ENCODE measurements at places on chromosomes 5 and 9.
A peak's percentile ranks its signal among the peaks of the same experiment; 100 is the strongest.

DNA sequence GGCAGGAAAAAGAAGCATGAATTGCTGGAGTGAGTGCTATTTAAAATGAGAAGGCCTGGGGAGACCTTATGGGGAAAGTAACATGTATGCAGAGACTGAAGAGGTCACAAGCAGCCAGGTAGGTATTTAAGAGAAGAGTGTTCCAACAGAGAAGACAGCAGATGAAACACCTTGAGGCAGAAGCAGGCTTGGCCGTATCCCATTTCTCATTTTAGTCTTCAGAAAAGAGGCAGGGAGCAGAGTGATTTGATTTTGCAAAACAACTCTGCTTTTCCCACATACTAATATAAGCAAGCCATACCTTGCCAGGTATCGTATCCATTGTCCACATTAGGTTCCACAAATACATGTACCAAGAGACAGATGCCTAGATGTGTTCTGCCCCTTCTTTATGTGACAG, 244.3 kb downstream of the ASTN2 start:
- DNase-seq, result no peak

- no peak for DNase-seq
Measured at GRCh38 chr5:148805326-148806290, 20.8 kb upstream of the ADRB2 start.

- DNase-seq, result no peak
Measured at GRCh38 chr9:98610211-98610610, 98.5 kb downstream of the GABBR2 start.

DNA sequence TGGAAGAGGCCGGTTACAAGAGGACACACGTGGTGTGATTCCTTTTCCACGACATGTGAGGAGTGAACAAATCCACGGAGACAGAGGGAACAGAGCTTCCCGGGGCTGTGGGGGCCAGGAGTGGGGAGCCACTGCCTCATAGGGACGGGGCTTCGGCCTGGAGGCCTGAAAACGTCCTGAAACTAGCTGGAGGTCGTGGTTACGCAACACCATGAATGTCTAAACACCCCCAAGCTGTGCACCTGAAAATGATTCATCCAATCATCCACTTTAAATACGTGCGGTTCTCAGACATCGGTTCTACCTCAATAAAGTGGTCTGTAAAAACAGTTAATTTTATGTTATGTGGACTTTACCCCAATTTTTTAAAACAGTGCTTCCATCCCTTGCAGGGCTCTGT, 65.3 kb upstream of the PPP1R26 start:
- DNase-seq, result no peak

- no peak for DNase-seq
Measured at GRCh38 chr5:95191330-95191729, 93.6 kb downstream of the MCTP1 start.

- no peak for DNase-seq
Measured at GRCh38 chr5:94857111-94857510, 238.6 kb downstream of the SLF1 start.

- DNase-seq, result peak; percentile 50
Measured at GRCh38 chr5:180313677-180314505, 22.0 kb upstream of the MAPK9 start.

DNA sequence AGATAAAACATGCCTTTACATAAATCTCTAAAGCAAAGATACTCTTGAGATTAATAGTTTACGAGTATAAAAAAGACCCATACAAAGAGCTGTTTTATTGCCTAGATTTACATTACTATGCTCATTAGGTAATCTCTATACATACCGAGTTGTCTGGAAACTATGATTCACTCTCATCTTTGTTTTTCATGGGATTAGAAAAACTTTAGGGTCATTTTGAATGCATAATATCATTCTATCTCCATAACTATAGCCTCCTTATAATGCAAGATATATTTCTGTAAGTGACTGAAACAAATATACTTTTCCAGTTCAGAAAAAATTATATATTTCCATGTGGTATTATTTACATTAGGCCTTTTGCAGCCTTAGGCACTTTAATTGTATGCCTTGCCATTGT, 1088.7 kb upstream of the ARRDC3 start:
- no peak for DNase-seq

DNA sequence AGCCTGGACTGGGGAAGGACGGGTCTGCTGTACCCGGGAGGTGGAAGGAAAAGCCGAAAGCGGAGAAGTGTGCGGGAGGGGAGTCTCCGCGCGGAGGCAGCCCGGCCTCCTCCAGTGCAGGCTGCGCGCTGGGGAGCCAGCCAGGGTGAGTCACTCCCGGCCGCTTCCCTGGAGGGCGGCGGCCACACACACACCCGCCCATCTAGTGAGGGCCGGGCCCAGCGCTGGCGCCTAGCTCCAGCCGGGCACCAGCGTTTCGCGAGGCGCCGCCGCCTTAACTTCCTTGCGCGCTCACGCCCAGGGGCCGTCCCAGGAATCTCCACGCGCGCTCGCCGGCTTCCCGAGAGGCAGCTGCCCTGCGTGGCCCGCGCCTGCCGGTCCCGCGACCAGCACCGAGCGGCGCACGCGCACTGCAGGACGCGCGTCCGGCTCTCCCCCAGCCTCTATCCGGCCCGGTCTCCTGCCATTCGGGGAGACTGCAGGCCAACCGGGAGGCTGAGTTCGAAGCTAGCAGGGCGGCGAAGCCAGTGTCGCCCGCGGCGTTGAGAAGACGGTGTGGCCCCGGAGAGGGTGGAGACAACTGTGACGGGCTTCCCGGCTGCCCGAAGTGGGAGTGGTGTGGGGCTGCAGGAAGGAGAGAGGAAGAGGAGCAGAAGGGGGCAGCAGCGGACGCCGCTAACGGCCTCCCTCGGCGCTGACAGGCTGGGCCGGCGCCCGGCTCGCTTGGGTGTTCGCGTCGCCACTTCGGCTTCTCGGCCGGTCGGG, at the start of gene JAK2:
Gene JAK2 (plus strand): TSS at position 652 of the 765 bp plus-strand sequence. CDS start 36,716 bp downstream, outside the sequence.
- peak; percentile 84 for DNase-seq

DNA sequence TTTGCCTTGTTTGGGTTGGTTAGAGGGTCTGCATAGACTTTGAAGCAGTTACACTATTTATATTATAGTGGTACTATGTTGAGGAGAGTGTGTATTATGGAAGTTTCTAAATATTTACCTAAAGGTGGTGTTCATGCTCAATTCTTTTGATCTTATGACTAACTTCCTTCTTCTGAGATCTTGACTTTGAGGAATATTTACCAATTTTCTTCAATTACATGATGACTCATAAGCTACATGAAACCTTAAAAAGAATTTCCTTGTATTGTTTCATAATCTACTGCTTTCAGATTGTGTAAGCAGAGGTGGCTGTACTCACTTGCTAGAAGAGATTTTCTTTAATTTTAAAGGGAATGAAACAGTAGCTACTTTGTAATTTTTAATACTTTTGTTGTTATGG, 276.1 kb downstream of the TAF11L14 start:
- no peak for DNase-seq

GRCh38 chr5:88470745-88471144, 202.1 kb upstream of the TMEM161B start:
- no peak for DNase-seq

DNA sequence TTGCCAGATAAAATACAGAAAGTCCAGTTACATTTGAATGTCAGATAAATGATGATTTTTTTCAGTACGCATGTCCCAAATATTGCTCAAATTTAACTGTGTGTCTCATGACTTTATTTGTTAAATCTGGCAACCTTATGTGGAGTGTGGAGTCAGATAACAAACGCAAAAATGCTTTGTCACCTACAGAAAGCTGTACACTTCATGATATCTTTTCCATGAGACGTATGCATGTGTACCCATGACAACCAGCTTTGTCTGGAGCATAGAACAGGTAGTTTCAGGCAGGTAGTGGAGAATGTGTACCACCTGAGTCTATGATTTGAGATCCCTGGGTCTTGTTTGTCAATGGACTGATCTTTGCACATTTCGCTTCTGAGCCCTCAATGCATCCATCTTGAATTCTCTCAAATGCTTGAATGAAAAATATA, 105.5 kb upstream of the CPEB4 start:
- DNase-seq, result no peak
